ENCODE measurements at places on chromosomes 12 and 14.

GRCh38 chr14:51527073-51527472 is 124.6 kb upstream of the FRMD6 start:
- DNase-seq = no peak

DNA sequence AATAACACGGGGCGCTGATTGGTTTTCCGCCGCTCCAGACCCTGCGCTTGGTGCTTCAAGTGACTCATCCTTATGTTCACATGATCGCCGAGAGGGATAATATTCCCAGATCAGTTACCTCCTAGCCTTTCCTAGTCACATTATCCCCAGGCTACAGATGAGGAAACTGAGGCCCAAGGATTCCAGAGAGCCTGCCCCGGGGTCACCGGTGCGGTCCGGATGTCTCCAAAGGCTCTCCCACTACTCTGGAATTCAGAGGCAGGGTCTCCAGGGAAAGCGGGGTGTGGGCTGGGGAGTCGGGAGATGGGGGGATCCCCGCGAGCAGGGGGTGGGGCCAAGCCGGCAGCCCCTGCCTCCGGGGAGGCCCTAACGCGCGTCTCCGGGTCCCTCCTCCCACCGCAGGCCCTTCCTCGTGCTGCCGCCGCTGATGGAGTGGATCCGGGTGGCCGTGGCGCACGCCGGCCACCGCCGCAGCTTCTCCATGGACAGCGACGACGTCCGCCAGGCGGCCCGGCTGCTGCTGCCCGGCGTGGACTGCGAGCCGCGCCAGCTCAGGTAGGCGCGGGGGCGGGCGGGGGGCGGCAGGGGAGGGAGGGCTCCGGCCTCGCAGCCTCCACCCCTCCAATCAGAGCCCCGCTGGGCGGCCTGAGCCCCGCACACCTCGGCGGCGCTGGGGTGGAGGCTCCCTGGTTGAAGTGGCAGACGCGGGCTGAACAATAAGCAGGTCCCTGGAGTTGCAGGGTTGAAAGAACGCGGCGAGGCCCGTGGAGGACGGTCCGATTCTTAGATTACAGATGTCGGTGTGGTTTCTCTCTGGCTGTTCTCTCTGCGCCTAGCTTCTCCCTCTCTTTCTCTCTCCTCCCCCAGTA is 104.6 kb upstream of the PWP1 start:
- DNase-seq = no peak

DNA sequence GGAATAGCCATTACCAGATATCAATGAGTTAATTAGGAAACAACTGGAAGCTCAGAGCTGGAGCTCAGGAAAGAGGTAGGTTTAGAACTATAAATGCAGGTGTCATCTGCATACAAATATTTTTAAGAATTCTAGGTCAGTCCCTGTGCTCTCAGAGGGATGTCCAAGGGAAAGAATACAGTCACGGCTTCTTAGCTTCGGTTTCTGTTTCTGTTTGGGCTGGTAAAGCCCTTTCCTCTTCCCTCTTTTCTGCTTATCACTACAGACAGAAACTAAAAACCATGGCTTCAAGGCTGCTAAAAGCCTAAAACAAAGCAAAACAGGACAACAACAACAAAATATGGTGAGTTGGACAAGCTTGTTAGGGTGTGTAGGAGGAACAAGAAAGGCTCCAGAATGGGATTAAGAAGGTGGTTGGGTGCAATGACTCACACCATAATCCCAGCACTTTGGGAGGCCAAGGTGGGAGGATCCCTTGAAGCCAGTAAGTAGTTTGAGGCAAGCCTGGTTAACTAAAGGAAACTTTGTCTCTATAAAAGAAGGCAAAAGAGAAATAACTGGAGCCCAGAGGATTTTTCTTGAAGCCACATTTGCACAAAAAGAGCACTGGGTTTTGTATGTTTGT is 113.0 kb downstream of the SEC23A start:
- no peak for DNase-seq

DNA sequence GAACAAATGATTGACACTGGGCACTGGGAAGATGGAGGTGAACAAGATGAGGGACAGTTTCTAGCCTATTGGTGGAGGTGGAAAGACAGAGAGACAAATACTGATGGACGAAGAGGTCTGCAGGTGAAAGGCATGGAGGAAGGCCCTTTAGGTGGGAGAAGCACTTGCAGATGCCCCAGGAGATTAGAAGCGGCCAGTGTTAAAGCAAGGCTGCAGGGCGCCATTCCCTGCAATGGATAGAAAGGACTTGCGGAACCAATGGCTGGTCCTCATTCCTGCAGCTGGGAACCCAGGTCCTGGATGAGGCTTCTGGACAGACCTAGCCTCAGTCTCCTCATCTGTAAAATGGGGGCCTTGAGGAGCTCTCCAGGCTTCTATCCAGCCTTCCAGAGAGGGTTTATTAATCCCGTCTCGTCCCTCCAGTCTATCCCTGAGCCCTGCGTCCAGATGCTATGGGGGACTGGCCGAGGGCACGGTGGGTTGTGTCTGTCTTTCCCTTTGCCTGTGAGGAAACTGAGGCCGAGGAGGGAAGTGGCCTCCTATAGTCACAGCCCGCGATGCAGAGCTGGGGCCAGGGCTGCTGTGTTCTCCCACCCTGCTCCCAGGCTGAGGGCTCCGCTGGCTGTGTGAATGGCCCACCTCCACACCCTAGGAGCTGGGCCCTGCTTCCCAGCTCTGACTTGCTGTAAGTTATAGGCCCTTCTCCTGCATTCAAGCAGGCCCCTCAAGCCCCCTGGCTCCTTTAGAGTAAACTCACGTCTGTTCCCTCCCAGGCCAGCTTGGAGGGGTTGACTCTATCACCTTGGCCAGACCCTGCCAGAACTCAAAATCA is 33.0 kb downstream of the CYP46A1 start:
- no peak for DNase-seq

- DNase-seq = no peak
These were observed 321.4 kb upstream of the SEL1L start for GRCh38 chr14:81855007-81855406.

- no peak for DNase-seq
These were observed 120.1 kb downstream of the AACS start for GRCh38 chr12:125185311-125185739.

DNA sequence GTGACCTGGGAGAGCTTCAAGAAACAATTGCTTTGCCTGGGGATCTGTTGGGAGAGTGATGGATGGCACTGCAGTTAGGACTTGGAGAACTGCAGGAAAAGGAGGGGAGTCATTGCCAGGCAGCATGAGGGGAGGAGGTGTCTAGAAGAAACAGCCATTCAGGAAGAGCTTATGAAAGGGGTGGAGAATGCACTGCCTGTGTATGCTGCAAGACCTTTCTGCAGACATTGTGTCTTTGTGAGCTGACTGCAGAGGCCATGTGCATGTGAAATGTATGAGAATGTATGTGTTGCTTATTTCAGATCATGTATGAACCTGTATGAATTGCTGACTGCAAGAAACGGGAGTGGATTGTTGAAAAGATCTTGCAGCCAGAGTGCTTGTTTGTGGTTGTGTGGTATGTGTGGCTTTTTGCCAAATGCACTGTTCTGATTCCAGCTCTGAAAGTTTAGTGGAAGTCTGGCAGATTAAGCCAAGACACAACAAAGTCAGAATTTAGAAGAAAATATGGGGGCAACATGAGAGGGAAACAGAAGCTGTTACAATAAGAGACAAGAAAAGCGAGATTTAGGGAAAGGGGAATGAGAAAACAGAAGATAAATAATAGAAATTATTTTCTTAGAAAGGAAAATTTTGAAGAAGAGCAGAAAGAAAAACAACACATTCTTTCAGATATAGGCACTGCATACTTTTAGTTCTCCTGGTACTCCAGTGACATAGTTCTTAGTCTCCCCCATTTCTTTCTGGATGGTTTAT is 9.8 kb upstream of the RIMKLB start:
- no peak for DNase-seq

GRCh38 chr12:21911832-21912231 is 29.4 kb downstream of the ABCC9 start:
- DNase-seq = no peak

DNA sequence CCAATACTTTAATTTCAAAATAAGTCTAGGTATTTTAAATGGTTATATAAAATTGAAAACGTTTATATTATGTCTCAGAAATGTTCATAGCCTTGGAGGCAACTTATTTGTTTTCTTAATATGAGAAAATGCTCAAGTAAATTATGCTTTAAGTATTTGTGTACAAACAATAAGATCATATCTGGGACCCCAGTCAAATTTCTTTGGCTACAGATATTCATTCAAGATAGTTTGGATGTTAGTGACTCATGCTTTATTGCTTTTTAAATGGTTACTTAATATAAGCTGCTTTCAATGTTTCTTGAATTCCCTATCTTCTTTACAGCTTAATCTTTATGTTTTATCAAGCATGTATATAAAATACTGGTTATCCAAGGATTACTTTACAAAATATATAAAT is 291.3 kb downstream of the KCNC2 start:
- no peak for DNase-seq

GRCh38 chr12:108905725-108906124 is 25.8 kb downstream of the DAO start:
- DNase-seq = no peak

GRCh38 chr14:56487090-56487667 is 92.4 kb upstream of the TMEM260 start:
- no peak for DNase-seq

DNA sequence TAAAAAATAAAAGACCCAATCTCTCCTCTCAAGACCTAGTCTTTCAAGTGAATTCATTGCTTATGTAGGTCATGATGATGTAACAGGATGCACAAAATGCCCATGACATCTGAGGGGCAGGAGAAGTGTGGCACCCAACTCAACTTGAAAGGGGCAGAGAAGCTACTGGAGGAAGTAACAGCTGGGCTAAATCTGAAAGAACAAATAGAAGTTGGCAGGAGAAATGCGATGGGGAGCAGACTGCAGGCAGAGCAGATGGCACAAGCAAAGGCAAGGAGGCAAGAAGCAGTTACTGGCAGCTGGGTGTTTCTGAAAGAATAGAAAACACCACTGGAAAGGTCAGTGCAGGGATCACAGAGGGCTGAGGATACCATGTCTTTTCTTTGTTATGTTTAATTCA is 14.6 kb downstream of the SLC38A4 start:
- no peak for DNase-seq

DNA sequence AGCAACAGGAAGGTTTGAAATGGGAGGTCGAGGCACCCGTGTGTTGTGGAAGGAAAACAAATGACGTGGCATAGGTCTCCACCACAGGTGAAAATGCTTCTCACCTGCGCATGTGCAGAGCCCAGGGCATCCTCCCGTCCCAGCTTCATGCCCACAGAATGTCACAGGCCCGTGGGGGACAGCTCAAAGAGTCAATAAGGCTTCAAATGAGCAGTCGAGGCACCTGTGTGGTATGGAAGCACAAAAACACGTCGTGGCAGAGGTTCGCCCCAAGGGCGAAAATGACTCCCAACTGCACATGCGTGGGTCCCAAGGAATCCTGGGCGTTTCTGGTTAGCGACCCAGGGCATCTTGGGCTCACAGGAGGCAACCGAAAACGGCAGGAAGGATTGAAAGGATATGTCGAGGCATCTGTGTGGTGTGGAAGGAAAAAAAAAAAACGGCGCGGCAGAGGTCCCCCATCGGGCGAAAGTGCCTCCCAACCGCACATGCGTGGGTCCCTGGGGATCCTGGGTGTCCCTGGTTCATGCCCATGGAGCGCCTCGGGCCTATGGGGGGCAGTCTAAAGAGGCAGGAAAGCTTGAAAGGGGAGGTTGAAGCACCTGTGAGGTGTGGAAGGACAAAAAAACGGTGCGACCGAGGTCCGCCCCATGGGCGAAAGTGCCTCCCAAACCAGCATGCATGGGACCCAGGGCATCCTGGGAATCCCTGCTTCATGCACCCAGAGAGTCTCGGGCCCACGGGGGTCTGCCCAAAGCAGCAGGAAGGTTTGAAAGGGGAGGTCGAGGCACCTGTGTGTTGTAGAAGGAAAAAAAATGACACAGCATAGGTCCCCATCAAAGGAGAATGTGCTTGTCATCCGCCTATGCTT is 578.5 kb downstream of the ALG10 start:
- DNase-seq = no peak

DNA sequence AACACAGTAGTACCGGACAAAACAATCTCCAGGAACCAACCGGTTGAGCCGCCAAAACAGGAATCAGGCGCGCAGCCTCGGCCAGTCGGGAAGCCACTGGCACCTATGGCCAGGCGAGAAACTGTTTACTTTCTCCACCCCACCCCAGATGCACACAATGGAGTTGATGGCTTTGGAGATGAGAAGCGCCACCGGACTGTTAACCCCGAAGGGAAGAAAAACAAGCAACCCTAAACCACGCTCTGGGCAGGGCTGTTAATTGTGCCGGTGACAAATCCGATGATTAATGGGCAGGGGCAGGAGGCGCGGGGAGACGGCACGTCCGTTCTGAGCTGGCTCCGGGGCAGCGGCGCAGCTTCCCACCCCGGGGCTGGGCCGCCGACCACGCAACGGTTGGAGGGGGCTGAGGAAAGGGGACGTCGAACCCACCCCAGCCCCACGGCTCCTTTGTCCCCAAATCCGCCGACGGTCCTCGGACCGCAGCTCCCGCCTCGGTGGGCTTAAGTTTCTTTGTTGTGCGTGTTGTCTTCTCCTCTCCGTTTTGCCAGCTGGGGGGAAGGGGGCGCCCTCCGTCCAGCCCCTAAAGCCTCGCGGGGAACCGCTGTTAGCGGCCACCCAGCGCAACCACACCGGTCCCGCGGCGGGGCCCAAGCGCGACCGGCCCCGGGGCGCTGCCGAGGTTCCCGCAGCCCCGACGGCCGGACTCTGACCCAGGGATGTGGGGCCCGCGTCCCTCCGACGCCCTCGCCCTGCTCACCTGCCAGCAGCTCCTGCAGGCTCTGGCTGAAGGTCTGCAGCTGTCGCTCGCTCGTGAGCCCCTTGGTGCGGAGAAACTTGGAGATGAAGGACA is 790 bp downstream of the BTG1 start:
- peak; percentile 38 for DNase-seq

DNA sequence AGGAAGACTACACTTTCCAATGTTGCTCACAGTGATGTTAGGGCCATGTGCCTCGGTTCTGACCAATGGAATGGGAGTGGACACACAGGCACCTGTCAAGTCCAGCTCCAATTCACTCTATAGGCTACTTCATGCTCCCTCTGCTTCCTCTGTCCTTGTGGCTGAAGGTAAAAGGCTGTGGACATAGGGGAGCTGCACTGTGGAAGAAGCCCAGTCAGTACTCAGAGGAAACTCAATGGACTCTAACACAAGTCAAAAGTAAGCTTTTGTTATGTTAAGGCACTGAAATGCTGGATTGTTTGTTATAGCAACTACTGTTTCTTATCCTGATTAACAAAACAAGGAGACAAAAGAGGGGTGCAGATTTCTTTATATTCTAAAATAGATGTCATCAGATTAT is 278.2 kb downstream of the BCL11B start:
- DNase-seq = no peak

DNA sequence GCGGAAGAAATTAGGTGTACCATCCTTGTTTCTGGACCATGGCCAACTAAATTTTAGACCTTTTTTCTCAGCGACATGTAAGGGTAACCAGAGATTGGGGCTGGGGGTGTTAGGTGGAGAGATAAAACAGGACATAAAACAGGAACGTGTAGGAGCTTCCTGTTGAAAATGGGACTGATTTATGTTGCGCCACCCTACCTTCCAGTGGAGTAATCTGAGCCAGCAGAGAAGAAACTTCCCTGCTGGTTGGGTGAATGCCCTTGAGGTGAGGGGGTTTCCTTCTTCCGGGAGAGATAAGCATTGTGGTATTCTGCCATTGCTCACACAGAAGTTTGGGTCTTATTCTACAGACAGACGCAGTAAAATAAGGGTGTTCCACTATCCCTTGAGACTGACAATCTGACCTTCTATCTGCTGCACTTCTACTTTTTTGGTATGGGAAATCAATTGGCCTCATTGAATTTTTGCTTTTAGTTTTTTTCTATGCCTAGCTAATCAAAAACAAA is 417.6 kb downstream of the PCNX1 start:
- DNase-seq = peak; percentile 31

Measured in activated CD8-positive, alpha-beta memory T cell treated with anti-CD3 and anti-CD28 coated beads for 4 hours (primary cell).